Thyroid gland (tissue), 4 donors: ENCODE measurements at places on chromosomes 12 and 14. TPM values are rescaled to one million over a fixed set of nuclear protein-coding genes. Genes with fewer than 3 reads are reported as not detected.

DNA sequence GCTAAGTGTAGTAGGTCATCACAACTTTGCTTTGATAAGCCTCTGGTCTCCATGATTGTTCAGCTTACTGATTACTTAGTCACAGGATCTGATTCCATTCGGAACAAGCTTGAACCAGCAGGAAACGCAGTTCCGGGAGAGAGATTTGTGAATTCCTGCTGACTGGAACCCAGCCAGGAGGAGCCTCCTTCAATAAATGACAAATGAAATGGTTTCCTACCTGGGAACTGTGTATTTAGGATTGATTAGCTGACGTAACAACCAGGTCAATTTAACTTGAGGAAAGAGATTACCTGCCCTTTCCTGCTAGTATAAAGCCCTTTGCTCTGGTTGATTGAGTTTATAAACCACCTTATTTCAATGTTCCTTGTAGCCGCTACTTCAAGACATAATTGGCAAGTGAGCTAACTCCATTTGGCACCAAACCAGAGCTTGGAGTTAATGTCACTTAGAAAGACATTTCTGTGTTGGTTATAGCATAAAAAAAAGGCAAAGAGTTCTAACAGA is 35.1 kb upstream of the KCNH3 start:
- H3K27me3 ChIP-seq, result no peaks in the 10 kb centered on the region
- no peaks in the 10 kb centered on the region for H3K36me3 ChIP-seq
- H3K4me3 ChIP-seq, result no peak overlapping the region
- peak; percentile 87 for DNase-seq
- peaks cover 4% of the 10 kb centered on the region for H3K4me1 ChIP-seq

DNA sequence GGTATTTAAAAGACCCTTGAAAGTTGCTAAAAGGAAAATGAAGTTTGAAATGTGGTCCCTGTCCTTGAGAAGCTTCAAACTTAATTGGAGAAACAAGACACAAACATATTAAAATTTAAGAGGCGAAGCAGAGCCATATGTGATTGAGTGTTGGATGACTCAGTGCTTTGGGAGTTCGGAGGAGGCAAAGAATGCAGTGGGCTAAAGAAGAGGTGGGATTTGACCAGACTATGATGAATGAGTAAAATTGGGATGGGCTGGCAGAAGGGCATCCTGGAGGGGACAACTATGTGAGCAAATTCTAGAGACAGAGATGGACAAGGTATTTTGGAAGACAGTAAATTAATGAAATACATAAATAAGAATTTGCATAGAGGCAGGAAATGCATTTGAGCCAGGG is 358.6 kb downstream of the EGLN3 start:
- no peaks in the 10 kb centered on the region for H3K27me3 ChIP-seq
- no peaks in the 10 kb centered on the region for H3K4me1 ChIP-seq
- no peak overlapping the region for H3K4me3 ChIP-seq

- no peak for DNase-seq
- H3K4me3 ChIP-seq, result no peak overlapping the region
- H3K36me3 ChIP-seq, result no peaks in the 10 kb centered on the region
- H3K27ac ChIP-seq, result no peak overlapping the region
- no peaks in the 10 kb centered on the region for H3K27me3 ChIP-seq
Observed at GRCh38 chr12:4471256-4471655, 25.6 kb upstream of the FGF6 start.

DNA sequence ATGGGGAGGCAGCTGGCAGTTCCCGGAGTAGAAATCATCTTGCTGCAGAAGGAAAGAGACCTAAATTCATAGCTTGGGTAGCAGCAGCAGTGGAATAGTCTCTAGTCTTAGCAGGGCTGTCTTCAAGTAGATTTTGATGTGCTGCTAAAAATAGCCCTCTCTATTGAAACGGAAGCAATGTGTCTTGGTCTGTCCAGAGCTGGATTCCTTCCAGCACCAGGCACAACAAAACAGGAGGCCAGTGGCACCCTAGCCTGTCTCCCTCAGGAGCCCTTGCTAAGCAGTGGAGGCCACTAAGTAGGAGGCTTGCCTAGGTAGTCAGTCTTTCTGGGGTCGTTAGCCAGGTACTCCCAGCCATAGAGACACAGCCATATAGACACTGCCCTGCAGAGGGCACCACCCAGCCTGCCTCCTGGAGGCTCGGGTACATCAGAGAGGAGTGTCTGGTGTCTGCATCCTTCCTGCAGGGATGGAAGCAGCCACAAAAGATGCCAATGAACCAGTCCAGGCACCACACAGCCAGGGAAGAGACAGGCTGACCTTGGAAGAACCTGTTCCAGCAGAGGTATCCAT is 97.5 kb downstream of the CRACR2A start:
- peak; percentile 51 for DNase-seq
- H3K27me3 ChIP-seq, result no peaks in the 10 kb centered on the region

DNA sequence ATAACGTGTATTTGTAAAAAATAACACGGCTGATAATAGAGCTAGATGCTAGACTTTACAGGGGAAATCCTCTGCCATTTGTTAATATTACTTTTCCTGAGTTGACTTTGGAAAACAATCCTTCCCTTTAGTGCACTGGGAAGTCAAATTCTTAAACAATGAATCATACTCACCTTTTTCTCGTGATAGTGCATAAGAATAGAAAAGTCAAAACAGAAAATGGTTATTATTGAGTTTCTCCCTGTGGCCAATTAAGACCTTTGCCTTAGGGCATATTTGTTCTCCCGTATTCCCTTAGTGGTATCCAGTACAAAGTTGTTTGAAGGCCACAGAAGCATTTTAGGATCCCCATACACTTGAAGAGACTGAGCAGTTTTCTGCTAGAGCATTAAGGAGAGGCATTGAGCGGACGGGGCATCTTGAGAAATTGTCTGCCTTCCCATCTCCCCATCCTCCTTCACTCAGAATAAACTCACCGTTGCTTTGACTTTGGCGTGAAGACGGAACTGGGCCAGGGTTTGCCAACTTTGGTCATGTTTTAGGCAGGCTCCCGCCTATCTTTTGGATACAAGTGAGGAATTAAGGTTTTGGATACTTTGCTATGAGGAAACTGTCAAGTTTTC is 171.3 kb downstream of the TMTC2 start:
- no peaks in the 10 kb centered on the region for H3K4me1 ChIP-seq
- DNase-seq, result no peak
- no peaks in the 10 kb centered on the region for H3K36me3 ChIP-seq
- H3K27ac ChIP-seq, result peak overlapping the region; percentile 29
- H3K4me3 ChIP-seq, result no peak overlapping the region

GRCh38 chr14:78633752-78634151 is 463.6 kb downstream of the NRXN3 start:
- H3K27ac ChIP-seq, result no peak overlapping the region
- no peaks in the 10 kb centered on the region for H3K27me3 ChIP-seq
- H3K4me1 ChIP-seq, result no peaks in the 10 kb centered on the region
- no peaks in the 10 kb centered on the region for H3K36me3 ChIP-seq
- no peak overlapping the region for H3K4me3 ChIP-seq

DNA sequence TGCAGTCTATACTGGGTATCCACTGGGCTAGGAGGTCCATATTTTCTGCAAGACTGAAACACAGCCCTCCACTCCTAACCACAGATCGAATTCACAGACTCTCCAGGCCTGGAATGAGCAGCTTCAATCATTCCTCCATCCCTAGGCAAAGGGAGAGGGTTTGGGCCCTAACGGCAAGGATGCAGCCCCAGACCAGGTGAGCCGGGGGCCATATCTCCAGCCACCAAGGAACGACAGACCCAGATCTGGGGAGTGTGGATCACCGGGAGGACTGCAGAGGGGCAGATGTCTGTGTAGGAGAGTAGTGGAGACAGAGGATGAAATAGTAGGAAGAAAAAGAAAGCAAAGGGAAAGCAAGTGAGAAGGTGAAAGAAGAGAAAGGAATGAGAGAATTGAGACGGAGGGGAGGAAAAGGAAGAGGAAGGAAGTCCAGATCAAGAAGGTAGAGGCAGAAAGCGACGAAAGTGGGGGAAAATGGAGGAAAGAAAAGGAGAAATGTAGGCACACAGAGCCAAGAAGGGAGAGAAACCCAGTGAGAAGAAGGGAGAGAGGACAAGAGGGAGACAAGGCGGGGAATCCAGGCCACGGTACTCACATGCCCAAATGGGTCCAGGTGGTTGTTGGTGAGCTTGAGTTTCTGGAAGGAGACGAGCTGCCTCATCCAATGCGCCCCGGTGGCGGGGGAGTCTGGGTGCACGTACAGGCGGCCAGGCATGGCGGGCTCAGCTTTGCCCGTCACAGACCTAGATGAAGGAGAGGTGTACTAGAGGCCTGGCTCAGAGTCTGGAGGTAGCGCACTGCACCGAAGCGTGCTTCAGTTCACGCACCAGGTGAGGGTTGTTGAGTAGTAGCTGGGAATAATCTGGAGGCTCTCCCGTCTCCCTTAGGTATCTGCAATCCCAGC is 7.7 kb downstream of the TBX5 start:
- H3K27ac ChIP-seq, result no peak overlapping the region
- no peak for DNase-seq
- H3K4me1 ChIP-seq, result no peaks in the 10 kb centered on the region
- no peaks in the 10 kb centered on the region for H3K36me3 ChIP-seq
- peaks cover 38% of the 10 kb centered on the region for H3K27me3 ChIP-seq
- H3K4me3 ChIP-seq, result no peak overlapping the region

DNA sequence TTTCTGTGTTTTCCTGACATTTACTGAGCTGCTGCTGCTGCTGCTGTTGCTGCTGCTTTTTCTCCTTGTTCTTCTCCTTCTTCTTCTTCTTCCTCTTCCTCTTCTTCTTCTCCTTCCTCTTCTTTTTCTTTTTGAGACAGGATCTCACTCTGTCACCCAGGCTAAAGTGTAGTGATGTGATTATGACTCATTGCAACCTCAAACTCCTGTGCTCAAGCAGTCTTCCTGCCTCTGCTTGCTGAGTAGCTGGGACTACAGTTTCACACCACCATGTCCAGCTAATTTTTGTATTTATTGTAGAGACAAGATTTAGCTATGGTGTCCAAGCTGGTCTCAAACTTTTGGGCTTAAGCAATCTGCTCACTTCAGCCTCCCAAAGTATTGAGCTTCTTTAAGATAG is 95.8 kb downstream of the TMTC3 start:
- no peak overlapping the region for H3K27ac ChIP-seq
- H3K36me3 ChIP-seq, result no peaks in the 10 kb centered on the region

GRCh38 chr14:73283608-73284379 is 46.5 kb downstream of the PAPLN start:
- no peak overlapping the region for H3K4me3 ChIP-seq
- H3K36me3 ChIP-seq, result peaks cover 33% of the 10 kb centered on the region
- no peaks in the 10 kb centered on the region for H3K27me3 ChIP-seq
- H3K4me1 ChIP-seq, result peaks cover 10% of the 10 kb centered on the region
- no peak for DNase-seq
- H3K27ac ChIP-seq, result no peak overlapping the region

DNA sequence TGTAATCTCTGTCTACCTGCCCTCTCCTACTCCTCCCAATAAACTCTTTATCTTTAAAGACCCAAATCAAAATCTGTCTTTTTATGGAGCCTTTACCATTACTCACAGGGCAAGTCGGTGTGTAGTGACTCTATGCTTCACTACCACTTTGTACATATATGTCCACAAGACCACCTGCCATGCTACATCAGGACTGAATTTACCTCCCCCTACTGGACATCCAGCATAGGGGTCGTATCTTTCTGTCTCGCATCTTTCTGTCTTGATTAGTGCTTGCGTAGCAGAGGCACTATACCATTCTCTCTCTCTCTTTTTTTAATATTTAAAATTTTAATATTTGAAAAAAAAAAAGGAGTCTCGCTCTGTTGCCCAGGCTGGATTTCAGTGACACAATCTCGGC is 587.5 kb downstream of the SOX5 start:
- no peaks in the 10 kb centered on the region for H3K4me1 ChIP-seq
- no peaks in the 10 kb centered on the region for H3K36me3 ChIP-seq
- DNase-seq, result no peak

DNA sequence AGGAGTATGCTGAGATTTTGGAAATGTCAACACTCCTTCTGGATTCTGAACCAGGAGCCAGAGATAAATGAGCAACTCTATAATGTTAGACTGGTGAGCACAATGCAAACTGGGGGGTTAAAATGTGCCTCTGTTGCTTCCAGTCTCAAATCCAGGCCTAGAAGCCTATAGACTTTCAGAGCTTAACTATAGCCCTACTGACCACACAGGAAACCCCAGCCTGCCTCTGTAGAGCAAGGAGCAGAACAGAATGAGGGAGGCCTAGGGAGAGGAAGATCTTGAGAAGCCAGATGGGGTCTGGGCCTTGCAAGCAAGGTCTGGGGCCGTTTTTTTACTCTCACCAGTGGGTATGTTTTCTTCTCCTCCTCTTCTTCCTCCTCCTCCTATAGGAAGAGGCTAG is 225.4 kb upstream of the KITLG start:
- H3K4me3 ChIP-seq, result no peak overlapping the region
- DNase-seq, result no peak
- H3K36me3 ChIP-seq, result no peaks in the 10 kb centered on the region
- H3K27ac ChIP-seq, result no peak overlapping the region
- H3K4me1 ChIP-seq, result no peaks in the 10 kb centered on the region

- H3K27ac ChIP-seq, result no peak overlapping the region
- H3K4me1 ChIP-seq, result no peaks in the 10 kb centered on the region
- H3K27me3 ChIP-seq, result no peaks in the 10 kb centered on the region
- DNase-seq, result no peak
Observed at GRCh38 chr12:131067981-131068851, 114.5 kb downstream of the ADGRD1 start.

The EVL gene
- 31.3 TPM for total RNA-seq

The VASH1 gene
- 2.8 TPM for total RNA-seq

The EPYC gene
- total RNA-seq, result not detected

The ZFP36L1 gene
- 274 TPM for total RNA-seq
